ENCODE measurements at places on chromosomes 6 and 20.
A peak's percentile ranks its signal among the peaks of the same experiment; 100 is the strongest.

GRCh38 chr6:38012573-38012972, 193.0 kb downstream of the ZFAND3 start:
- no peak for DNase-seq

DNA sequence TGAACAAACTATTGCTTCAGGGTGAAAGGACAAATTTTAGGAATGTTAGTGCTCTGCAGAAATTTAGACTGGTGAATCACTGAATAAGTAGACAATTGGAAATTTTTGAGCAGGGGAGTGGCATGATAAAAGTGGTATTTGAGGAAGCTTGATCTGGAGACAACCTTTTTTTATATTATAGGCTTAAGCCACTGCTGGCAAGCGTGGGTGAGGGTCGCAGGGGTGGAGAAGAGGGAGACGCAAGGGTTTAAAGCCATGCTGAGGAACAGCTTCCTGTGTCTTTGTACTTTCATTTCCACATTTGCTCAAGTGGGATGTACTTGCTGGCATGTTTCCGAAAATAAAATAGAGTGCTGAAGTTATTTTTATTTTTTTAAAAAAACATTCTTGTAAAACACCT, 23.7 kb downstream of the NCOA7 start:
- no peak for DNase-seq

- DNase-seq, result no peak
Observed at GRCh38 chr6:39617520-39617919, 107.7 kb downstream of the KIF6 start.

DNA sequence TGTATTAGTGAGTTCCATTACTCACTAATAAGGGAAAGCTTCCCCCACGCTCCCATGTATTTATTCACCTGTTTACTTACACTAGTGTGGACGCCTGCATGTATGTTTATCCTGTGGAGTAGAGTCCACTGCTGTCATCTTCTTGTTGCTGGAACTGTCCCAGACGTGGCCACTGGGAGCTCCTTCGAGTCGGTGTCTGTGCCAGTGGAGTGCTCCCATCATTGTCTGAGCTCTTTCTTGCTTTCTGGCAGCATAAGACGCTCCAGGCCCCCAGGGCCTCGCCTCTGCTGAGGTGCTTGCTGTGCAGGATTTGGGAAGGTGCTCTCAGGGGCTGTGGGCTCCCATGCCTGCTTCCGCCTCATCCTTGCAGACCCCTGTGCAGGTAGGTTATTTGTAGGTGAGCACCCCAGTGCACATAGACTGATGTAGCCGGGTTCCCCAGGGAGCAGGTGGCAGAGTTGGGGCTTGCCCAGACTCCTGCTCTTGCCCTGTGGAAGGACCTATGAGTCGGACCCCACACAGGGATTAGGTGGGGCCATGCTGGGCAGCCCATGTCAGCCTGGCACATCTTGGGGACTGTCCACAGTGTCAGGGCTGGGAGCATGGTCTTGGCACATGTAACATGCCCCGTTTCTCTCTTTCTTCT, 16.6 kb downstream of the PHACTR3 start:
- DNase-seq, result no peak

DNA sequence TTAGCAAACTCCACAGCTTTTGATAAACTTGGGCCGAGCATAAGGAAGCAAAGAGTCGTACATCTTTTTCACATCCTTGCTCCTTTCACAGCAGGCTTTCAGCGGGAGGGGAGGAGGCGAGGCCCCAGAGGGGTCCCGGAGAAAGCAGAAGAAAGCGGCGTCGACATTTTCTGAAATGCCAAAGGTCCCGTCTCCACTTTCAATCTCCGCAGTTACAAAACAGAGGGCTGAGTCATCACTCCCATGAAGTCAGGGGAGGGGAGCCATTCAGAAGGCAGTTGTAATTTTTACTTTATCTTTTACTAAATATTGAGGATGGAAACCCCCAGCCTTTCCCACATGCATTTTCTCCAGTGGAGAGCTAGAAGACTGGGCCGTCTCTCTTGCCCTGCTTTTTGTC, 174.2 kb upstream of the THBS2 start:
- DNase-seq, result no peak

- DNase-seq, result no peak
Observed at GRCh38 chr20:59831916-59832270, 101.5 kb downstream of the SYCP2 start.

- no peak for DNase-seq
Observed at GRCh38 chr20:55583036-55583435, 422.3 kb downstream of the CBLN4 start.

GRCh38 chr20:25116739-25117458, 35.0 kb upstream of the VSX1 start:
- DNase-seq, result no peak

- DNase-seq, result no peak
Observed at GRCh38 chr20:38557174-38557573, 23.8 kb upstream of the ADIG start.

GRCh38 chr6:115887891-115888290, 172.8 kb downstream of the FRK start:
- no peak for DNase-seq

DNA sequence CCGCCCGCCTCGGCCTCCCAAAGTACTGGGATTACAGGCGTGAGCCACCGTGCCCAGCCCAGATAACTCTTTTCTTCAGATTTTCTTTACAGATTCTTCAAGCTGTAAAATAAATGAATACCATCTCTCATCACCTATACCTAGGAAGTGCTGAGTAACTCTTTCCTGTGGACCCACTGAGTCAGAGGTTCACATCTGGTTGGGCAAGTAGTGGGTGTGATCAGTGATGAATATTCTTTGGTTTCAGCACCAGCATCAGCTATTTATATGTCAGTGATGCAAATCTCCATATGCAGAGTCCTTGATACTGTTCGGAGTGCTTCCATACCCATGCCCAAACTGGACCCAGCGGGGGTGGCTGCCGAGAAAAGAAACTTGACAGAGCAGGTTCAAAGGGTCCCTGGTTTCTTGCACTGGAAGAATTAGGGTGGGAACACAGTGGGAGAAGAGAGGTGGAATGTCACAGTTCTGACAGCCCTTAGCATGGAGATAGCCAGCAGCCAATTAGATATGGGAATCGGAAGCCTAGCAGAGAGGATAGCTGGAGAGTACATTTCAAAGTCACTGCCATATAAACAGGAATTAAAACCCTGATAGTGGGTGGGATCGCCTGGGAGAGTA, 64.9 kb upstream of the DDR1 start:
- peak; percentile 68 for DNase-seq

DNA sequence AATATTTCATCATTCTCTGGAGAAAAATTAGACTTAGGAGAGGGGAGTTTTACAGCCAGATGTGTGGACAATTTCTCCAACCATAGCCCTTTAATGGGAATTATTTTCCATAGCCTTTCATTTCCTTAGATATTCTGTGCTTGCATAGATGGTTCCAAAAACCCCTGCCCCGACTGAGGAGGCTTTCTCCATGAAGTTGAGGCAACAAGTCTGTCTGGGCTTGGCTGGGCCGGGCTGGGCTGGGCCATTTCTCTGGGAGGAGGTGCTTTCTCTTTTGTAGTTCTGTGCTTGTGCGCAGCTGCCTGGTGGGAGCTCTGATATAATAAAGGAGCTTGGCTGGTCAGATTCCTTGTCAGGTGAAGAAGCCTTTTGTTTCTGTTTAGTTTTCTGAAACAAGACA, 71.4 kb downstream of the SOBP start:
- no peak for DNase-seq

DNA sequence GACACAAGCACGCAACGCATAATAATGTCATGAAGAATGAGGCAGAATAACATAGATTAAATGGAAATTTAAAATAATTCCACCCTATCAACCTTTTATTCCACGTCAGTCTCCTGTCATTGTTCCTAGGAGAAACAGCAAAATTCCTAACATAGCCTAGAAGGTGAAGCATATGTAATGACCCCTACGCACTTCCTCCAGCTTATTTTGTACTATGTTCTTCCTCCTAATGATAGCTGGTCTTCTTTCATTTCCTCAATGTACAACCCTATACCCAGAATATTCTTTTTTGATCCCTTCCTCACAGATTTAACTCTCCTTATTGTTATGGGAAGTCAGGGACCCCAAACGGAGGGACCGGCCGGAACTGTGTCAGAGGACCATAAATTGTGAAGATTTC, 122.0 kb upstream of the CARMIL1 start:
- DNase-seq, result no peak

DNA sequence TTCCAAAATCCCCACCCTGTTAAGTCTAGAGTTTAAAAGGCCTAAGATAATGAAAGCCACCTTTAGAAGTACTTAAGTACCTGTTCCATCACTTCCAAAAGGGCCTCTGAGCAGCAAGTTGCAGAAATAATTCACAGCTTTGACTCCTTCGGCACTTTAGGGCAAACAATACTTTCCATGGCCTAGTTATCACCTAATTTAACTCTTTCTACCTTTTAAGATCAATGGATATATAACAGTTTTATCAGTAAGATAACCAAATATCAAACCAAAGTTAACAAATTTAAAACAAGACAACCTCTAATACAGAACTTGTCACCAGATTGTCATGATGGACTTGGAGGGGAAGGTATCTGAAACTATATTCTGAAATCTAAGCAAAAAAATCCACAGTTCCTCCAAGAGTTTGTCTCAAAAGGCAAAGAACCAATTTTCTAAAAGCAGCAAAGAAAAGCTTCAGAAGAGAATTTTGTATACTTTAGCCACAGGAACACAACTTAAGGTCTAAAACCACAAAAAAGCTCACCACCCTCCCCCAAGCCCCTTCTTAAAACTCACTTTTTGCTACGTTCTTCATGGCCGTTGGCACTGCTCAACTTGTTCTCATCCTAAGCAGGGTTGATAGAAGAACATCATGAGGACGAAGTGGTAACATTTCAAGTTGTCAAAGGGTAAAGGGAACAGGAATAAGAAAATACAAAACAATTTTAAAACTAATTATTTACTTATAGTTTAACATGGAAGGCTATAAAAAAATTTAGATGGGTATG, 3.5 kb downstream of the RBM39 start:
- DNase-seq, result no peak

DNA sequence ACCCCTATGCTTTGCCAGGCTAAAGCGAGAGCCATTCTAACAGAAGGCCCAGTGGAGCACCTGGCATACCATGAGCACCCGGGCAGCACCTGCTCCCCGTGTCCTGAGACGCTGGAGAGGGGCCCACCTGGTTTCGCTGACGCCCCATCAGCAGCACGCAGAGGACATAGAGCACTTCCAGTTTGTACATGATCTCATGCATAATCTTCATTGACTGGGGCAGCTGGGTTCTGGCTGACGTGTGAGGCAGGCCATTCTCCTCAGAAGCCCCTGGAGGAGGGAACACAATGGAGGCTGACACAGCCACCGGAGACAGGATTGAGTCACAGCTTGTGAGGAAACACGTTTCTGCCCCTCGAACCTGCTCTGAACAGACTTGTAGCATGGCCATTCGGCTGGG, 65.4 kb downstream of the MYH7B start:
- no peak for DNase-seq

- DNase-seq, result no peak
Observed at GRCh38 chr6:747921-748320, 55.0 kb upstream of the EXOC2 start.

GRCh38 chr6:13577926-13578325, 3.5 kb downstream of the SIRT5 start:
- no peak for DNase-seq

DNA sequence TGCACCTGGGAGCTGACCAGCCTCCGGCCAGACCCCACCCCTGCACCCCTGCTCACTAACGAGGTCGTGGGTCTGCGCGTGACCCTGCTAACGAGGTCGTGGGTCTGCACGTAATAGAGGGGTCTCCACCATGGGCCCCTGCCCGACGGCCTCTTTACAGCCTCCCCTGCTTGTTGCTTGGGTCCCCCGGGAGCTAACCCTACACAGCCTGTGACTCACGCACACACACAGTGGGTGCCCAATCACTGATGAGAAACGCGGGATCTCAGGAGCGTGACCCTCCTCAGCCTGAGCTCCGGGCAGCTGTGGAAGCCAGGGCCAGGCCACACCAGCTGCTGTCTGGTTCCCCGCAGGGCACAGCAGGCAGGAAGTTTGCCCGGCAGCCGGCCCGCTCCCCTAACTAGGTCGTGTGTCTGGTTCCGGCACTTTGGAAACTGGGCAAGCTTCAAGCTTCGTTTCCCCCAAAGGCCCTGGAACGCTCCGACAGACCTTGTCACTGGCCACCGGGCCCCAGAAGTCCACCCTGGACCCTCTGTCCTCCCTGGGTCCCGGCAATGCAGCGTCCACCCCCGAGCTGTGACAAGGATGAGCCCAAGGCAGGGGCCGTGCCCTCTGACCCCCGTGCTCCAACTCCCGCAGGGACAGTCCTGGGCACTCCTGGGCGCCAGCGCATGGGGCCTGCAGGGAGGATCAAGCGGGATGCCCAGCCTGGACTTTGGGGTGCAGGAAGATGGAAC, 767 bp downstream of the PTK6 start:
- DNase-seq, result no peak

DNA sequence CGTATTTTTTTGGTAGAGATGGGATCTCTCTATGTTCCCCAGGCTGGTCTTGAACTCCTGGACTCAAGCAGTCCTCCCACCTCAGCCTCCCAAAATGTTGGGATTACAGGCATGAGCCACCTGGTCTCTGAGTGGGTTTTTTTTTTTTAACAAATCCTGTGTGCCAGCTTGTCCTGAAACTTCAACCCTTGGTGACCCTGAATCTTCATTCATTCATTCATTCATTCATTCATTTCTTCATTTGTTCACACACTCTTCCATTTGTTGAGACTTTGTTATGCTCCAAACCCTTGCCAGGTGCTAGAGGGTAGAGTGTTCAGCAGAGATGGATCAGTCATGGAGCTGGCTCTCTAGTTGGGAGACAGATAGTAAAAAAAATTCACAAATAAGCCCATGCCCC, 12.0 kb upstream of the VAPB start:
- no peak for DNase-seq

GRCh38 chr6:129686941-129687627, 22.9 kb downstream of the ARHGAP18 start:
- peak; percentile 15 for DNase-seq
